ENCODE measurements at places on chromosomes 5 and 9.

DNA sequence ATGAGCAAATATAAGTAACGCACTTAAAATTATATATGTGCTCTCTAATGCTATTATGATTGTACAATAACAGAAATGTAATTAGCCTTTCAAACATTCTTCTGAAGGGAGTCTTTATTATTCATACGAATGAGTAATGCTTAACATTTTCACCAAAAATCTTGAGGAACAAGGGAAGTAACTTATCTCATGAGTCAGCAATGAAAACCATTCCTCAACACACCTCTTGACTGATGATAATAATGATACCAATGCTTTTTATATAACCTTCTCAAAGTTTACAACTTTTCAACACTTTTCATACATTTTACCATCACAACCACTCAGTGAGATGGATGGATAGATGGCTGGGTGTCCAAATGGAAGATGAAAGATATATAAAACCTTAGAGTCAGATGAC, 369.3 kb downstream of the BNC2 start:
- DNase-seq: peak; percentile 77

DNA sequence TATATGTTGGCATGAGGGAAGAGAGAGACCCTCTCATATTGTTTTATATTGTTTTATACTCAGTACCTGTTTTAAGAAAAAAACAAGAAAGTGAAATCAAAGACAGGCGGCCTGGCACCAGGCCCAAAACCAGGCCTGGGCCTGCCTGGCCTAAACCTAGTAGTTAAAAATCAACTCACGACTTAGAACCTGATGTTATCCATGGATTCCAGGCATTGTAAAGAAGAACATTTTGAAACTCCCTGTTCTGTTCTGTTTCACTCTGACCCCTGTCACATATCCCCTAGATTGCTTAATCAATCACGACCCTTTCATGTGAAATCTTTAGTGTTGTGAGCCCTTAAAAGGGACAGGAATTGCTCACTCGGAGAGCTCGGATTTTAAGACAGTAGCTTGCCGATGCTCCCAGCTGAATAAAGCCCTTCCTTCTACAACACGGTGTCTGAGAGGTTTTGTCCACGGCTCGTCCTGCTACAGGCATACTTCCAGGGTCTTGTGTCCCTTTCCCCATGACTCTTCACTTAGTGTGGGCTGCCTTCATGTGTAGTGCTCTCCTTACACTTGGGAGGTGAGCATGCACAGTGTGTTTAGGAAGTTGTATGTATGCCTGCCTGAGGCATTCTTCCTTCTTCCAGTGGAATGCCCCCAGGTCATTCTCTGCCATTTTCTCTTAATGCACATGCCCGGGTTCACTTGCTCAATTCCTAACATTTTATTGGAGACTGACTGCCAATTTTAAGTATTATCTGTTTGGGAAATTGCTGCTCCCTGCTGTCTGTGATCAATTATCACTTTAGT, 17.8 kb downstream of the TBCA start:
- DNase-seq: no peak

DNA sequence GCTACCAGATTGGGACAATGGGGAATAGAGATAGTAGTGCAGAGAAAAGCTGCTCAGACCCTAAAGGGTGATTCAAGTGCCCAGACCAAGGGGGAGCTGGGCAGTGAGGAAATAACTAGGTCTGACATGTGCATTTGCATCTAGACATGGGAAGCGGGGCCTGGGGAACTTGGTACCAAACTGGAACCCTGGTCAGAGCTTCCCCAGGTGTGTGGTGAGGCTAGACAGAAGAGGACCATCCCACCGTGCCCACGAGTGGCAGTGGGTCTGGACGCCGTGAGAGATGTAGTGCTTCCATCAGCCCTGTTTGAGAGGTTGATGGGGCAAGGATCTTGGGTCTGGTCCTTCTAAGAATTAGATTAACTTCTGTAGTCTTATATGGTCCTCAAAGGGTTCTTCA, 7.6 kb downstream of the TMEM8B start:
- DNase-seq: no peak

DNA sequence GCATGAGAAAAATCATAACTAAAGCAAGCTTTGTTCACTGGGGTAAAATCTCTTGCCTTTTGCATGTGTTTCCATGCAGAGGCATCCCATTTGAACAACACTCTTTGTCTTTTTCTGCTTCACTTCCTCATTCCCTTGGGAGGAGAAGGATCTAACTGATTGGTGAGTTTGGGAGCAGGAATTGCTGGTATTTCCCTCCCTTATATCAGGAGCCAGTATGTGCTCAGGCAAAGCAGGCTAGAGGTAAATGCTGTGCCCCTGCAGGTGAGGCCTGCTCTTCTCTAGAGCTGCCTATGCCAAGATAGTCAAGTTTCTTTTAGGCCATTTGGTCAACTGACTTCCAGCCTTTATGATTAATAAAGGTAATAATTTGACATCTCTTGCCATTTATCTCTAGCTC, 179.9 kb downstream of the COX7C start:
- DNase-seq: no peak

- DNase-seq: no peak
These were observed 49.7 kb downstream of the CYSTM1 start for GRCh38 chr5:140224658-140225057.

DNA sequence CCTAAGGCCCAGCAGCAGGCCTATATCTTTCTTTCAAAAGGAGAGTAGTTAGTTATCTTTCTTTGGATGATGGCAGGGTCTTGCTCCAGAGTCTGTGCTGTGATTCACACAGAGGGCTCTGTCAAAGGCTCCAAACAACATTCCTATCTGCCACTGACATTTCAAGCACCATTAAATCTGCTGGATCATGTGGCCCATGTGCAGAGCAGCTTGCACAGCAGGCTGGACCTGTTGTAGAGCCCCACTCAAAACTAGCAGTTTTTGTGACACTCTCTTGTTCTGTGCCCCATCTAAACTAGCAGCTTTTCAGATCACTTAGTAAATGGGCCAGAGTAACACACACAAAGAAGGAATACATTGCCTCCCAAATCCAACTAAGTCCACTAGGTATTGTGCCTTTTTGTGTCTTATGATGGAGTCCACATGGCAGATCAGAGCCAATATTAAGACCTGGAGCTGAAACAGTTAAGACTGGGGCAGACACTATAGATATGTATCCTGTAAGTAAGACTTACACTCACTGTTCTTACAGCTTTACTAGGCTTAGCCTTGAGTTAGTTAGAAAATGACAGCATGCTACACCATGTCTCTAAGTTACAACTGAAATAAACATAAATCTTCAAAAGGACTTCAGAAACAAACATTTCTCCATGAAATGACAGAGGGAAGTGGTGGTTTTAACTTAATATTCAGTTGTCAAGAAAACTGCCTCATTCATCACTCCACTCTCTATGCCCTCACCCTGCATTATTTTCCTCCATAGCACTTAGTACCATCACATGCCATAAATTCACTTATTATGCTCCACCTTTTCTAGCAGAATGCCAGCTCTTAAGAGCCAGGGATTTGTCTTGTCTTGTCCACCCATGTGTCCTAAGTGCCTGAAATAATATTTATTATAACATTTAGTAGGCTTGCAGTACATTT, 400.9 kb downstream of the RAB3C start:
- DNase-seq: no peak

DNA sequence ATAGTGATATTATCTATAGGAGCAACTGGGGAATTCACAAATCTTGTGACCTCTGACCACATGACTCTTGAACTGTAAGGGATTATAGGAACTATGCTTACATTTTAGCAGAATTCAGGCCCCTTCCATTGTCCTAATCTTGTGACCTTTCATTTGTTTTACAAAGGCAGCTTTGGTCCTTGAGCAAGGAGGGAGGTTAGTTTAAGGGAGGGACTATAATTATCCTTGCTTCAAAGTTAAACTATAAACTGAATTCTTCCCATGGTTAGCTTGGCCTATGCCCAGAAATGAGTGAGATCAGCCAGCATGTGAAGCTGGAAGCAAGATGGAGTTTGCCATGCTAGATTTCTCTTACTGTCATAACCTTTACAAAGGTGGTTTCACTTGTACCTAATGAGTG, 51.2 kb downstream of the TARS1 start:
- no peak for DNase-seq
